ENCODE measurements at places on chromosomes 1 and 21.

DNA sequence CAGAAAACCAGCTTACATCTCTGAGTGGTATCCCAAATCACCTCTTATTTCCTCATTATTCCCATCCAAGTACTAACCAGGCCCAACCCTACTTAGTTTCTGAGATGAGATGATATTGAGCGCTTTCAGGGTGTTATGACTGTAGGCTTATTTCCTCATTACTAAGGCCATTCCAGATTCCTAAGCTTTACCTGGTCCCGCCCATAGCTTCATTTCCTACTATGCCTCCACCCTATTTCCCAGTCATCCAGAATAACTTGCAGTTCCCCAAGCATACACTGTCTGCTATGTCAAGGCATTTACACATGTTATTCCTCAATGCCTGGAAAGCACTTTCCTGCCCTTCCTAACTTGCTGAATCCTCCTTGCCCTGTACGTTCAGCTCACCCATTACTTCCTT is 79.3 kb upstream of the SPAG17 start:
- H3K27ac ChIP-seq = no peak overlapping the region
- no peaks in the 10 kb centered on the region for H3K27me3 ChIP-seq

- no peak overlapping the region for H3K27ac ChIP-seq
- H3K36me3 ChIP-seq = no peaks in the 10 kb centered on the region
- DNase-seq = peak; percentile 86
- H3K27me3 ChIP-seq = no peaks in the 10 kb centered on the region
Observed at GRCh38 chr1:167057241-167057688, 32.9 kb downstream of the GPA33 start.

- no peak overlapping the region for H3K27ac ChIP-seq
- DNase-seq = peak; percentile 66
- no peak overlapping the region for H3K4me3 ChIP-seq
- no peaks in the 10 kb centered on the region for H3K27me3 ChIP-seq
- H3K4me1 ChIP-seq = peaks cover 8% of the 10 kb centered on the region
- H3K36me3 ChIP-seq = peaks cover 7% of the 10 kb centered on the region
Observed at GRCh38 chr1:206606867-206607266, 5.4 kb downstream of the EIF2D start.

GRCh38 chr1:174152427-174152826 is 6.9 kb upstream of the RABGAP1L start:
- H3K4me3 ChIP-seq = no peak overlapping the region
- H3K4me1 ChIP-seq = peaks cover 10% of the 10 kb centered on the region
- no peaks in the 10 kb centered on the region for H3K36me3 ChIP-seq
- no peak for DNase-seq

DNA sequence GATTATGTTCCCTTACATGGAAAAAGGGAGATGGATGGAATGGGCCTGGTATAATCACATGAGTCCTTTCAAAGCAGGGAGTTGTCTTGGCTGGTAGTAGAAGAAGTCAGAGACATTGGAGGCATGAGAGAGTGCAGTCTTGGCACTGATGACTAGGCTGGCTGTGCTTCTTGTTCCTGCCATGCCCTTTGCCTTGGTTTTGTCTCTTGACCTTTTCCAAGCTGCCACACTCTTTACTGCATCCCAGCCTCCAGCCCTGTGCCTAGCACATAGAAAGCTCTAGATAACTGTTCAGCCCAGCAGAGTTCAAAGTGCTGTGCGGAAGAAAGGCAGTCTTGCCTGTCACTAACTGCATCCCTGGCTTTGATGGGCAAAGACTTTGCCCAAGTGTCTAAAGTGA is 412.6 kb downstream of the PRDM2 start:
- no peak overlapping the region for H3K4me3 ChIP-seq
- H3K36me3 ChIP-seq = no peaks in the 10 kb centered on the region
- no peak overlapping the region for H3K27ac ChIP-seq
- peaks cover 35% of the 10 kb centered on the region for H3K4me1 ChIP-seq
- no peaks in the 10 kb centered on the region for H3K27me3 ChIP-seq

GRCh38 chr1:187096689-187097088 is 267.9 kb downstream of the PLA2G4A start:
- H3K4me1 ChIP-seq = no peaks in the 10 kb centered on the region
- H3K4me3 ChIP-seq = no peak overlapping the region
- no peak overlapping the region for H3K27ac ChIP-seq
- no peaks in the 10 kb centered on the region for H3K36me3 ChIP-seq

- H3K36me3 ChIP-seq = no peaks in the 10 kb centered on the region
- no peak overlapping the region for H3K27ac ChIP-seq
- no peak for DNase-seq
Observed at GRCh38 chr1:154902938-154903566, 33.0 kb upstream of the KCNN3 start.

All from MM.1S (cell line).